ENCODE measurements at places on chromosomes 7 and 10.

DNA sequence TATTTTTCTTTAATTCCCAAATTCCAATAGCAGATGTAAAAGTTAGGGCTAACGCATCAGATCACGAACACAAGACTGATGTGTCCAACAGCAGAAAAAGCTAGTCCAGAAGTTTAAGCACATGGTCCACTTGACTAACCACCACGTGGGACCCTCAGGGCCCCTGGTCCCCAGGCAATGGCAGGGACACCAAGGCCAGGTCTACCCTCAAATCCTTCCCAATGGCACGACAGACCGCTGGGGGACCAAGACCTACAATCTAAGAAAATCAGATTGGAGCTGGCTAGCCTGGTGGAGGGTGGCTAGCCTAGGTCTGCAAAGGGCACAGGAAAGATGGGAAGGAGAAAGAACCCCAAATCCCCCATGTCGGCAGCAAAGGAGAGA is 1.5 kb downstream of the GIGYF1 start:
- DNase-seq, result no peak

DNA sequence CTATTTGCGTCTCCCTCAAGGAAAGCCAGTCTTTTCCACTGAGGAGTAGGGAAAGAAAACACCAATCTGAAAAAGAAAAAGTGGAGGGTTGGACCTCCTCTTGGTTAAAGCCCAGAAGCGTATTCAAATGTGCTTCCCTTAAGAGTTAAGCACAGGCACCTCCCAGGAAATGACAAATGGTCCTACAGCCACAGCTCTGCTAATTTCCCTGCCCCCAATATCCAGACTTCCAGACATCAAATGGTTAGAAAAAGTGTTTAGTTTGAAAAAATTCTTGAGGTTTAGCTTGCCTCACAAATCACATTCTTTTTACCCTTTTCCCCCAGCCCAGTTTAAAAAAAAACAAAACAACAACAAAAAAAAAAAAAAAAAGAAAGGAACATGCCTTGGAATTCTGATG is 19.0 kb upstream of the COL1A2 start:
- DNase-seq, result no peak

GRCh38 chr7:40341836-40342235 is 207.0 kb downstream of the SUGCT start:
- no peak for DNase-seq

DNA sequence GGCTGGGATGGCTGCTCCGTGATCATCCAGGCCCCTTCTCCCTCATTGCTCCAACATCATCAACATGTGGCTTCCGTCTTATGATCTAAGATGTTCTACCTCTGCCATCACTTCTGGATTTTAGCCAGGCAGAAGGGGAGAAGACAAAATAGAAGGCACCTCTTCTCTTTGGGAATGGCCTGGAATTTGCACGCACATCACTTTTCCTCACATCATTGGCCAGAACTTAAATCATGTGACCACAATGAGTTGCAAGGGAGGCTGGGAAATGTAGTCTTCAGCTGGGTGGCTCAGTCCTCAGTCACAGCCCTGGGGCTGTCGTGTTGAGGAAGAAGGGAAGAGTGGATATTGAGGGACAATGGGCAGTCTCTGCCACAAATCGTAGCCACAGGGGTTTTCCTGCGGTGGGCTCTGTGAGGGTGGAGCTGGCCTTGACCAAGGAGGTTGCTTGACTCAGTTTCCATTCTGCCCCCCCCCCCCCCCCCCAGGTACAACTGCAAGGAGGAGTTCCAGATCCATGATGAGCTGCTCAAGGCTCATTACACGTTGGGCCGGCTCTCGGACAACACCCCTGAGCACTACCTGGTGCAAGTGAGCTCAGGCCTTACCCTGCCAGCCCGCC is 50.3 kb downstream of the PALD1 start:
- no peak for DNase-seq

GRCh38 chr7:40824461-40824860 is 689.7 kb downstream of the SUGCT start:
- DNase-seq, result no peak

- no peak for DNase-seq
Measured at GRCh38 chr7:55623617-55624016, 51.3 kb upstream of the VOPP1 start.

GRCh38 chr7:3154881-3155494 is 111.3 kb upstream of the CARD11 start:
- DNase-seq, result no peak

DNA sequence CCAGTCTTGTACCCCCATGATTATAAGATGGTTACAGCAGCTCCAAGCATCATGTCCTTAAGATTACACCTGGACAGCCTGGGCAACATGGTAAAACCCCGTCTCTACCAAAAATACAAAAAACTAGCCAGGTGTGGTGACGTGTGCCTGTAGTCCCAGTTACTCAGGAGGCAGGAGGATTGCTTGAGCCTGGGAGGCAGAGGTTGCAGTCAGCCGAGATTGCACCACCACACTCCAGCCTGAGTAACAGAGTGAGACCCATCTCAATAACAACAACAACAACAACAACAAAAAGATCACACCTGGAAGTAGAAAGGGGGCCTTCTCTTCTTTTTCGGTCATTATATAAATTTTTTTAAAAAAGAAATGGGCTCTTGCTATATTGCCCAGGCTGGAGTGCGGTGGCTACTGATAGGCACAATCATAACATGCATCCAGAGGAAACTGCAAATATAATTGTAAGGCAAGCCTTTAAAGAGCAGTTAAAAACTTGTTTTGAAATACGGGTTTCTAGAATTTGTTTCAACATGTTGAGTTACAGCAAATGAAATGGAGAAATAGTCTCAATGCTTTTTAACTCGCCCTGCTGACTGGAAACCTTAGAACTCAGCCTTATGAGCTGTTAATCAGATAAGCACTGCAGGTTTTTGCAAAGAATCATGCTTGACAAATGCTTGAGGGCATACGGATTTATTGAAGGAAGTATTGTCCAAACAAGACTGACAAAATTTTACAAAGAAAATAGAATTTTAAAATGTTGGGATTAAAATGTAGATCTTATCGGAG is 4.7 kb upstream of the ENTPD7 start:
- no peak for DNase-seq

- DNase-seq, result no peak
Measured at GRCh38 chr10:56927701-56928100, 566.6 kb upstream of the ZWINT start.

- no peak for DNase-seq
Measured at GRCh38 chr10:132537684-132538001, at the start of gene INPP5A. Gene INPP5A (plus strand): TSS chr10:132537787. CDS start chr10:132538097, 310 bp downstream.

- DNase-seq, result no peak
Measured at GRCh38 chr7:83519240-83519639, 129.7 kb downstream of the SEMA3E start.

GRCh38 chr10:133399123-133399601 is 5.2 kb downstream of the MTG1 start:
- no peak for DNase-seq

- DNase-seq, result no peak
Measured at GRCh38 chr7:36755484-36755883, 31.2 kb upstream of the AOAH start.

DNA sequence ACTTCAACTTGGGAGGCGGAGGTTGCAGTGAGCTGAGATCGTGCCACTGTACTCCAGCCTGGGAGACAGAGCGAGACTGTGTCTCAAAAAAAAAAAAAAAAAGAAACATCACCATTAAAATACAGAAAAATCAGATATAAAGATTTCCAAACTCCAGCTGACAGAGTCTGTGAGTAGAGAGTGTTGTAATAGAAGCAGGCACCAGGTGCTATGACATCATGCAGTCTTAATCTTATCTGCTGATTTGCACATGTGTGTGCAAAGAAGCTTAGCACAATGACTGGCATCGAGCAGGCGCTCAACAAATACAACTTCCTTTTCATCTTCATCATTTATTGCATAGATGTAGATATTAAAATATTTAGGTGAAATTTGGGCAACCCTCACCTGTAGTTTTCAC is 92.2 kb downstream of the PRKCQ start:
- DNase-seq, result no peak

- no peak for DNase-seq
Measured at GRCh38 chr7:24595671-24596418, 22.6 kb downstream of the PALS2 start.

DNA sequence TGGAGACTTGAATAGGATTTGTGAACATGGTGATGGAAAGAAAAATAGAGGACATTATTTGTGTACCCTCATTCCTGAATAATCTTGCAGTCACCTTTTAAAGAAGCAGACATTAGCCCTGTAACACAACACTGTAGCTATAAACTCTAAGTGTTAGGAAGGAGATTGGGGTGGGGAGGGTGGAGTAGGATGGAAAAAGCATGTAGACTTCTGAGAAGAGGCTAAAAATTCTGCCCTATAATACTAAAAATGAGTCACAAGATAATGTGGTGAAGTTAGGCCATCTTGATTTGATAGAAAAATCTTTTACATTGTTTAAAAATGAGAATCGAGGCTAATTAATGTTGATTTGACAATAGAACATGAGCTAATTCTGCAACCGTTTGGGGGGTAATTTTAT is 128.8 kb downstream of the LCOR start:
- DNase-seq, result no peak

DNA sequence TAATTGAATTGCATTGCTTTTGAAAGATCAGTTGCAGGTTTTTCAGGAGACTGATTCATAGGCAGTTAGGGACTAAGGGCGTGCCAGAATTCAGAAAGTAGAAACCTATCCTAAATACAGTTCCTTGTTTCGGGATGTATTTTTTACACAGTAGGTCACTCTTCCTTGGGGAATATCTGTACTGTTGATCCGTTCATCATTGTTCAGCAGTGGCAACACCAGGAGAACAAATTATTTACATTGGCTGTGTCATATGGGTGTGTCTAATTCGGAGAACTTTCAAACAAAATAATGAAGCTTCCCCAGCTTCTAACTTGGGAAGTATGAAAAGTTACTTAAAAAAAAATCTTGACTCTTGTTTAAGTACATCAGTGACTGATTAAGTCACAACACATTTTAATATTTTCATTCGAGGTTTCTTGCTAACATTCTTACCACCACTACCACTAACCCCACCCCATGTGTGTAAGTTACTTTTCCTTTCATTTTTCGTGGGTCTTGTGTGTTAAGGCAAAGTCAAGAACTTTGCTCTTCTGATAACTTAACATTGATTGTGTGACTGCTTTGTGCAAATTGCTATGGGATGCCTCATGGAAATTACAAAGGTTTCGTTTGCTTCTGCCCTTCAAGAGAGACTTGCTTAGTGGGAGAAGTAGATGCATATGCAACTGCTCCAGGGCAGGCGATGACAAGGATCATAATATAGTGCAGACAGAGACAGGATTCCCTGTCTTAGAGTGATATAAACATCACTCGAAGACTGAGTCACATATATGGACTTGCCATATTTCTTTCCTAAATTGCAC is 43.8 kb upstream of the RPA3 start:
- no peak for DNase-seq

DNA sequence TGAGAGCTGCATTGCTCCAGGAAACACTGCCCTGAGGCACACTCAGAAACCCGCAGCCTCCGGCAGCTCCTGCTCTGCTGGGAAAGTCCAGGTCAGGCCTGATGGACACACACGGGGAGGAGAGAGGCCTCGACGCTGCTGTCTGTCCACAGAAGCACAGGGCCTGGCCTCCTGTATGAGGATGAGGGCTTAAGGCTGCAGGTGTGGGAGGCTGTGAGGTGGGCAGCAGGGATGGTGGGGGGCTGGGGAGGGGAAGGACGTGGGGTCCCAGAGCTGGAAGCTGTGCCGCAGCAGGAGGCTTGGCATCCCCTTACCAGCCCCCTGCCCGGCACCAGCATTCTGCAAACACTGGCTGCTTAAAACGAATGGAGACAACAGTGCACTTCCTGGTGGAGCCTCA is 186.2 kb downstream of the DNAJB6 start:
- peak; percentile 47 for DNase-seq

- no peak for DNase-seq
Measured at GRCh38 chr10:96073722-96074121, 30.3 kb downstream of the CCNJ start.

GRCh38 chr7:106038916-106039315 is 73.2 kb downstream of the SYPL1 start:
- no peak for DNase-seq

DNA sequence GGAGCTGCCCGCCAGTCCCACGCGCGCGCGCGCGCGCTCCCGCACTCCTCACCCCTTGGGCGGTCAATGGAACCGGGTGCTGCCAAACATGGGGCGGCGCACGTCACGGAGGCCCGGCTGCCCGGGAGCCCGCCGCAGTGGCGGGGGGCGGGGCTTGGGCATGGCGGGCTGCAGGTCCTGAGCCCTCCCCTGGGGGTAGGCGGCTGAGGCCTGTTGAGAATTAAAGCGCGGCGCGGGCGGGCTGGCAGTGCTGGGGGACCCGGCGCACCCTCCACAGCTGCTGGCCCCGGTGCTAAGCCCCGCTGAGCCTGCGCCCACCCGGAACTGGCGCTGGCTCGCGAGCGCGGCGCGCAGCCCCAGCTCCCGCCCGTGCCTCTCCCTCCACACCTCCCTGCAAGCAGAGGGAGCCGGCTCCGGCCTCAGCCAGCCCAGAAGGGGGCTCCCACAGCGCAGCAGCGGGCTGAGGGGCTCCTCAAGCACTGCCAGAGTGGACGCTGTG is 634.2 kb downstream of the ANKRD7 start:
- peak; percentile 35 for DNase-seq

DNA sequence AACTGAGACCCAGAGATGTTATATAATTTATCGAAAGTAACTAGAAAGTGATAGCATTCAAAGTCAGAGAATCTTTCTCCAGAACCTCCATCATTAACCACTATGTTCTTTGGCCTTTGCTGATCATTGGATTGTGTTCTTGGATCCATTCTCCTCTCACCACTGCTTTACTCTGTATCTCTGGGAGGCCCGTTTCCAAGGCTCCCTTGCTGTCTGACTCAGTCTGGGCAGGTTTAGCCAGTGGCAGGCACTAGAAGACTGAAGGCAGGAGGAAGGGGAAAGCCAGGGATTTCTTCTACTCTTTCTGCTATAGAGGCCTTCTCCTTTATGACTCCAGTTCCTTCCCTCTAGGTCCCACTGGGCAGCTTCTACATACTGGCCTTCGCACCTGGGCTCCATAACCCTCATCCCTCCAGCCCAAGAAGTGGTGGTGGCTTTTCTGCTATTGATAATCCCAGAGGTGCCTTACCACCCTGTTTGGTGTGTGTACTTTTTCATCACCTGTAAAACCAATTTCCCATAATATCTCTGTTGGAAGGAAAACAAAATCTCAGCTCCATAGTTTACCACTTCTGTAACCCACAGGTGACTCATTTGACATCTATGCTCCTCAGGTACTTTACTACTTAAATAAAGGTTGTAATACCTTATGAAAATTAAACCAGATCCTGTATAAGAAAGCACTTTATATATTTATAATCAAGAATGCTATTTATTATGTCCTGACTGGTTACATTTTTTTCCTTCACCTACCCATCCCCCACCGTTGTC is 36.0 kb downstream of the BCAP29 start:
- DNase-seq, result no peak

DNA sequence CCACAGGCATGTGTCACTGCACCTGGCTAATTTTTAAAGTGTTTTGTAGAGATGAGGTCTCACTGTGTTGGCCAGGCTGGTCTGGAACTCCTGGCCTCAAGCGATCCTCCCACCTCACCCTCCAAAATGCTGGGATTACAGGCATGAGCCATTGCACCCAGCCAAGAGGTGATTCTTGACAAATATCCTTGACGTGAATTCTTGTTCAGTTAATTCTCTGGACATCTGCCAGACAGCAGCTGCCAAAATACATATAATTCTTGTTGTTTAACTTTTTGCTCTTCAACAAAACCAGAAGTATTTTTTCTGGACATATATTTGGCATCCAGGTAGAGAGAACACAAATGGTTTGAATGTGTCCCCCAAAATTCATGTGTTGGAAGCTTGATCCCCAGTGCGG is 3.2 kb downstream of the ACADSB start:
- no peak for DNase-seq
